ENCODE measurements at places on chromosomes 3 and 15.

DNA sequence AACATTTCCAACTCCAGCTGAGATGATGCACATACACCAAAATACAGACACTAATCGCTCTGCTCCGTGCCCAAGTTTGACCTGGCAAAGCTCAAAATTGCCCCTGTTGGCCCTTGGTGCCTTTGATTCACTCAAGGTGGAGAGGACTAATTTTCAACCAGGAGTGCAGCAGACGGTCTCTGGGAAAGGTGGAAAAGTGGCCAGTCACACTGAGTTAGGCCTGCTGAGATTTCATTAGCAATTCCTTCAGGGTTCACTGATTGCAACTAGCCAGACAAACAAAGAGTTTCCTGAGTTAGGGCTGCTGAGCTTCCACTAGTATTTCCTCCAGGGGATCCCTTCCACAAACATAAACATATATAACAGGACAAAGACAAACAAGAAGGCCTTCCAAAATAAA is 28.7 kb upstream of the LHFPL4 start:
- DNase-seq, result peak; percentile 15

- no peak for DNase-seq
These were observed 34.0 kb upstream of the TRPM1 start for GRCh38 chr15:31135523-31135922.

- DNase-seq, result no peak
These were observed 10.1 kb upstream of the FBXW12 start for GRCh38 chr3:48361928-48362327.

DNA sequence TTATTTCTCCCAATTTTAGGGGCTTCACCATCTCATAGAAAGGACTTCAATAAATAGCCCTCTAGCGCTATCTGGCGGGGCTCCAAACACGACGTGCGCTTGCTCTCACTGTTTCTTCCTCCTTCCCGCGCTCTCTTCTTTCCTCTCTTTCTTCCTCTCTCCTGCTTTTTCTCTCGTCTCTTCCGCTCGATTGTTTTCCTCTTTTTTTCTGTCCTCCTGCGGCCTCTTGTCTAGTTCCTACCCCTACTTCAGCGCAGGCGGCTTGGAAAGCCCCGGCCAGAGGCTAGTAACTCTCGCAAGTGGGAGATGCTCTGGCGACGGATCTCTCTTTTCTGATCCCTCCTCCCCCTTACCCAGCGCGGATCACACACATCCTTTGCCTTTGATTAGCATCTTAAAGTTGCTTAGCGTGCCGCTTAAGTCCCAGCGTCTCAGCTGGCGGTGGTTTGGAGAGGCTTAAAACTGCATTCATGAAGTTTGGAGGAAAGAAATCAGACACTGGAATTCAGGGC is 6.2 kb upstream of the MEIS2 start:
- DNase-seq, result peak; percentile 86

DNA sequence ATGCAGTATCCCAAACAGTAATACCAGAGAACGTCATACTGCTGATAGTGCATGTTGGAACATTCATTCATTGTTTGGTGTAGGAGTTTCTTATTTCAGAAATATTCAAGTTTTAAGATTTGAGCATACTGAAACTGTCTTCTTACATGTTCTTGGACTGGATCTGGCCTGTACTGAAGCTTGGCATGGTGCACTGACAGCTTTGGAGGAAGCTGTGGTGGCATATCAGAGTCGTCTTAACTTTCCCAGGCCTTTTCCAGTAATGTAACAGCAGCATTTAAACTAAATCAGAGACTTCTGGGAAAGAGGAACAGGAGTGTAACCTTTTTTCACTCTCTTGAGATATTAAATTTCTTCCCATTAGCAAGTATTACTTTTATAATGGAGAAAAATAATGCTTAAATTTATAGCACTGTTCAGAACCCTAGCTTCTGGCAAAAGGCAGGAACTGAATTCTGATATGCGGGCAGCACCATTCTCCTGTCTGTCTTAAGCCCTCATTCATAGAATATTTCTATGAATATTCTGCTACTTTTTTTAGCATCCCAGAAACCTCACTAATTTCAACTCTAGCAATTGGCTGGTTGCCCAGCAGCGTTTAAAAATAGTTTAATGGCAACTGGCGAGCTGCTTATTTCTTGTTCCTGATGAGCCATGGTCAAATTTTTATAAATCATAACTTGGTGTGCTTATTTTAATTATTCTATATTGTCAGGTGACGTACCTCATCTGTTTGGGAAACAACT is 31.1 kb downstream of the DNAJC13 start:
- no peak for DNase-seq

GRCh38 chr3:187315872-187316271 is 24.3 kb upstream of the MASP1 start:
- no peak for DNase-seq

- DNase-seq, result no peak
These were observed 40.1 kb upstream of the CD47 start for GRCh38 chr3:108130701-108131474.

GRCh38 chr3:54619531-54619930 is 308.3 kb downstream of the LRTM1 start:
- DNase-seq, result no peak

- DNase-seq, result peak; percentile 97
These were observed 1.7 kb upstream of the SLC2A2 start for GRCh38 chr3:171028025-171028778.

DNA sequence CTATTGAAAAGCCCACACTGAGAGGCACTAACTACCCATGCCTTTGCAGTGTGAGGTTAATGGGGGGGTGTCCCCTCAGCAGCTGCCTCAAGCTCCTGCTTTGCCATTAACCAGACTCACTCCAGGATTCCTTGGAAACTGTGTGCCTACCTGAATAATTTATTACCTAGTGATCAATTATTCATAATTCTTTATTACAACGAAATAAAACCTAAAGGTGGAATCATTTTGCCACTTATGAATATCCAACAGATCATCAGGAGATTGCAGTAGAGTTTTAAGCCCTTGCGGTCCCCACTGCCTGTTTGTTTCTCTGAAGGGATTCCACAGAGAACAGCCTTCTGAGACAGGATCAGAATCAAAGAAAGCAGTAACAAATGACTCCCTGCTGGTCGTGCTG is 23.3 kb downstream of the NEK11 start:
- no peak for DNase-seq

GRCh38 chr3:12186515-12187286 is 28.0 kb upstream of the TIMP4 start:
- no peak for DNase-seq

DNA sequence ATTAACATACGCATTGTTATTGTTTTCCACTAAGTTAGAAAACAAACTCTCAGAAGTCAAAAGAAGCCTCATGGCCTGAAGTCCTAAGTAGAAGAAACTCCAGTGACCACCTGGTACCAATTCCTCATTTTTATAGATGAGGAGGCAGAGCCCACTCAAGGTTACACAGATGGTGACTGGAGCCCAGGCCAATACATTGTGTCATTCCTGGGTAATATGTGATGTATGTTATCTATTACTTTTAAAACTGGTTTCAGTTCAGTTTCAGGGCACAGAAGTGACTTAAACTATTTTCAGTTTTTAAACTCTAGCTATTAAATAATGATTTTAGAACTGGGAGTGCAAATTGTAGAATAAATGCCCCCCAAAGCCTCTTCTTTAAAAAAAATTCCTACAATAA is 66.7 kb upstream of the STXBP5L start:
- no peak for DNase-seq

- DNase-seq, result peak; percentile 92
These were observed 828.4 kb upstream of the DPPA4 start for GRCh38 chr3:110165753-110166152.

DNA sequence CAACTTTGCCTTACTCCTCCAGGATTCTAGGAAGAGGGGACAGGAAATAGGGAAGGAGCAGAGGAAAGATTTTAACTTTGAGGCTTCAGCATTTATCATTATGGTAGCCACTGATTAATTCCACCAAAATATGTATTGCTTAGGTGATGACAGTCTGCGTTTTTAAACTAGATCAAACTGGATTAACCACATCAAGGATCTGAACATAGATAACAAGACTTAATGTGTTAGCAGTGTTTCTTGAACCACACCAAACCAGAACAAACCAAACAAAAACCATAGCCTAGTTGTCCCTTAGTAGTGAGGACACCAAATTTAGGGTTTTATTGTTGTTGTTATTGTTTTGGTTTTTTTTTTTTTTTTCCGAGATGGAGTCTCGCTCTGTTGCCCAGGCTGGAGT is 113.5 kb upstream of the LMOD3 start:
- no peak for DNase-seq

GRCh38 chr3:16350597-16351318 is 85.7 kb downstream of the OXNAD1 start:
- no peak for DNase-seq

DNA sequence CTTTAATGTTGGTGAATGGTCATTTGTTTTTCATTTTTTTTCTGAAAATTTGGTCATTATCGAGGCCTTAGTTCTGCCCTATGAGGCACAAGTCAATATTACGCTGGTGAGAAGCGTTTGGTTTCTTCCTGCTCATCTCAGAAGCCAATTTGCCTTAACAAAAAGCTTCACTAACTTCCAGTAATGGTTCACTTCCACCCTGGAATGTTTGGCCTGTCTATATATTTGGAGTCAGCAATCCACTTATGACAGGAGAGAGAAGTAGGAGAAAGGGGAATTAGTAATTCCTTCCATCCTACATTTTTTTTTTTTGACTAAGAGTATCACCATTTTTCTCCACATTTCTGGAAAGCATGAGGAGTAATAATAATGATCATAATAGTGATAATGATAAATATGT is 124.4 kb downstream of the DIPK2A start:
- DNase-seq, result no peak

DNA sequence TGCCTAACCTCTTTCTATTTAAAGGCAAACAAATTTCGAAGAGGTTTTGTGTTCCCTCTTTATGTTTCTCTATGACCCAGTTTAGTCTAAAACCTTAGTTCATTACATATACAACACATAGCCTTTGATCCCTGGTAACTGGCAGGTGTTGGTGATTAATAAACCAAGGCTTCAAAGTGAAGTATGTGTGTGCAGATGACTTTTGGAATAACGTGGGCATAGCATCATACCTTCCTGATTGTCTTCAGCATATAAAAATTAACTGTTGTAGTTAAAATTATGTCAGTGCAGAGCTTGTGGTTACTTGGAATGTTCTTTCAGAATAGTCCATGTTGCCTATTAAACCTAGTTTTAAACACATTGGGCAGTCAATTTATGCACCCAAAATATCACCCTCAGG is 608.3 kb downstream of the ROBO2 start:
- no peak for DNase-seq

- DNase-seq, result no peak
These were observed 66.4 kb downstream of the SEMA5B start for GRCh38 chr3:122961146-122961545.

- peak; percentile 56 for DNase-seq
These were observed 315.3 kb upstream of the UBE2E2 start for GRCh38 chr3:22887664-22888291.

DNA sequence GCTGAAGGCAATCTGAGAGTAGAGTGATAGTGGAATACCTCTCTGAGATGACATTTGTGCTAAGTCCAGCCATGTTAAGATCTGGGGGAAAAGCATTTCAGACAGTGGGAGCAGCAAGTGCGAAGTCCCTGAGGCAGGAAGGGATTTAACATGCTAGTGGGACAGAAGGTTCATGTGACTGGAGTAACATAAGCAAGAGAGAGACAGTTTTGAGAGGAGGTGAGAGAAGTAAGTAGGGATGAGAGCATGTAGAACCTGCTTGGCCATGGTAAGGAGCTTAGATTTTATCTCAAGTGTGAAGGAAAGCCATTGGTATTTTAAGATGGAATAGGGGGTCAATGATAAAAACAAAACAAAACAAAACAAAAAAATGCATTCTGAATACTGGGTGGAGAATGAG is 358.6 kb upstream of the KCNH8 start:
- no peak for DNase-seq

Measured in mesendoderm (in vitro differentiated cells).